ENCODE measurements at places on chromosomes 11 and 22.

DNA sequence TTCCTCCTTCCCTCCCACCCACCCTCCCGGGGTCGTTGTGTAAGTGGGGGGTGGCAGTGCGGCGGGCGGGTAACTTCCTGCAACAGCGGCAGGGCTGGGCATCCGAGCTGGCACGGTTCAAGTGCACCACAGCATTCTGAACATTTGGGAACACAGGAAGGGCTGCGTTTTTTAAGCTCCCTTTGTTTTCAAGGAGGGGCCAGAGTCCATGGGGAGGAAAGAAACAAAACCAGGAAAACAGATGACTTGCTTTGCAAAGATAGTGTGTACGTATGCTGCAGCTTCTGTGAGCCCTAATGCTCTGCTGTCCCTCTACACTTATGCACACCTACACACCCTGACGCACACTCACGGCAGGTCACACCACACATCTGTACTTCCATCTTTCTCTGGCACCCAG lies 152.5 kb downstream of the FBXO7 start:
- no peak for DNase-seq

GRCh38 chr11:115637599-115638241 lies 133.5 kb upstream of the CADM1 start:
- no peak for DNase-seq

DNA sequence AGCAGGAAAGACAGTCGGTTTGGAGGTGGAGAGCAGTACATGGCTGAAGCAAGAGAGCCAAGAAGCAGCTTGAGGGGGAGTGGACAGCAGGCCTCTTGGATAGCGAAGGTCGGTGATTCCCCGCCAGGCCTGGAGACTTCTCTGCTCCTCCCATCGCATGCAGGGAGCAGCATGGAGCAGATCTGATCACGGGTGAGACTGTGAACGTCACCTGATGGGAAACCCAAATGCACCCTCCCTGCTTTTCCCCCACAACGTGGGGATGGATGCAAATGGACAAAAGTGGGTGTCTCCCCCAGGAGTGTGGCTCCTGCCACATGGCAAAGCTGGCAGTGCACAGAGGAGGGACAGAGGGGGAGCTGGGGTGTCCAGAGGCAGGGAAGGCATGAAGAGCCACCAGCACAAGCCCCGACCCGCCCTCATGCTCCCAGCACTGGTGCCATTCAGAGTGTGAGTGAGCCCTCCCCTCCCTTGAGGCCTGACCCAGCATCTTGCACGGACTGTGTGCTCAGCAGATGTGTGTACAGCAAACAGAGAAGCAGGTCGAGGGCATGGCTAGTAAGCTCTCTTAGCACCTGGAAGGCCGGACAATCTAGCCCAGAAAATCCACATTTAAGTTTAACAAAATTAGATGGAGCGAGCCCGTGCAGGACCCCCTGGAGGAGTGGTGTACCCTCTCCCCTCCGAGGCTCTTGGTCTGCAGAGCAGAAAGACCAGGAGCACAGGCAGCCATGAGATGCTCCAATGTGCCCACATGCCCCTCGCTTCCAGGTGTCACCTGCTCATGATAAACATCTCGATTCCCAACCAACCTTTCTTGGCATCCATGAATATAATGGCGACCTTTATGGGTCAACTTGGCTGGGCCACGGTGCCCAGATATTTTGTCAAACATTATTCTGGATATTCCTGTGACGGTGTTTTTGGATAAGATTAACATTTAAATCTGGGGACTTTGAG lies 661.7 kb downstream of the TBC1D22A start:
- DNase-seq: no peak

GRCh38 chr22:49881856-49882255 lies 28.2 kb downstream of the ZBED4 start:
- DNase-seq: no peak

- no peak for DNase-seq
Measured at GRCh38 chr22:29231971-29232959, 26.6 kb downstream of the EMID1 start.

- DNase-seq: no peak
Measured at GRCh38 chr11:48054994-48055291, 74.6 kb downstream of the PTPRJ start.

GRCh38 chr22:50150161-50151129 lies 20.1 kb upstream of the PANX2 start:
- DNase-seq: no peak

DNA sequence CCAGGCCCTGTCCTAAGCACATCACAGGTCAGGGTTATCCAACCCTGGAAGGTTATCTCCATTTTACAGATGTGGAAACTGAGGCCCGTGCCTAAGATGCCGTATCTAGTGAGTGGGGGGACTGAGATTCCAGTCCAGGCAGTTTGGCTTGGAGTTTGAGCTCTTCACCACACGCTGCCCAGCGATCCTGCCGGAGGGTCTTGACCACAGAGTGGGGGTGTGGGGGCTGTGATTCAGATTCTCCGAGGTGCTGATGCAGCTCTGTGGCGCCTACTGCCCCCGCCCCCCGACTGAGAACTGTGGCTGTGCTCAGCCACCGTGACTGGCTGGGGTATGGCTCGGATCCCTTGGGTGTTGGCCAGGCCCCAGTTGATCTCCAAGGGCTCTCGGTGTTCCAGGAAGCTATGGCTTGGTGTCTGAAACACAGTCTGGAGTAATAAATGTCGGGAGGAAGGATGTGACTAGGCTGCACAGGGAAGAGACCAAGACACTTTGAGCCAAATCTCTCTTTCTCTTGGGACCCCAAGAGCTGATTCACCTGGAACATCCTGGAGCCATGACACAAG lies 60.6 kb upstream of the RASD2 start:
- no peak for DNase-seq

- DNase-seq: no peak
Measured at GRCh38 chr11:126345283-126345682, 10.2 kb upstream of the ST3GAL4 start.

GRCh38 chr11:47514825-47515647 lies 37.9 kb downstream of the CELF1 start:
- DNase-seq: no peak

- DNase-seq: no peak
Measured at GRCh38 chr11:1560002-1560648, 11.9 kb downstream of the DUSP8 start.

DNA sequence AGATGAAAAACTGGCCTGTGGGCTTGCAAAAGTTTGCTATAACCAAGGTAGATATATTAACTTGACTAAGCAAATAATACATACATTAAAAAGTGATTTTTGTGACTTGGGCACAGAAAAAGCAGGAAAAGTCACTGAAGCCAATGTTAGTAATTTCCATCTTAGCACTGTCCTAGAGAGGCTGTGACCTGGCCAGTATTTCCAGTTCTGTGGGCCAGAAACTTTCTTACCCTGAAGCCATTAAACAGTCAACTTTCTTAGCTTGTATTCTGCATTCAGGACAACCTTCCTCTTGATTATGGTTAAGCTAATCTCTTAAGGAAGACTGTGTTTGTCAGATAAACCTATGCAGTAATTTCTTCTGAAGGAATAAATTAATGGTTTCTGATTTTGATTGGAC lies 22.3 kb upstream of the SLC36A4 start:
- no peak for DNase-seq

- no peak for DNase-seq
Measured at GRCh38 chr11:62542750-62543567, 3.6 kb downstream of the AHNAK start.

DNA sequence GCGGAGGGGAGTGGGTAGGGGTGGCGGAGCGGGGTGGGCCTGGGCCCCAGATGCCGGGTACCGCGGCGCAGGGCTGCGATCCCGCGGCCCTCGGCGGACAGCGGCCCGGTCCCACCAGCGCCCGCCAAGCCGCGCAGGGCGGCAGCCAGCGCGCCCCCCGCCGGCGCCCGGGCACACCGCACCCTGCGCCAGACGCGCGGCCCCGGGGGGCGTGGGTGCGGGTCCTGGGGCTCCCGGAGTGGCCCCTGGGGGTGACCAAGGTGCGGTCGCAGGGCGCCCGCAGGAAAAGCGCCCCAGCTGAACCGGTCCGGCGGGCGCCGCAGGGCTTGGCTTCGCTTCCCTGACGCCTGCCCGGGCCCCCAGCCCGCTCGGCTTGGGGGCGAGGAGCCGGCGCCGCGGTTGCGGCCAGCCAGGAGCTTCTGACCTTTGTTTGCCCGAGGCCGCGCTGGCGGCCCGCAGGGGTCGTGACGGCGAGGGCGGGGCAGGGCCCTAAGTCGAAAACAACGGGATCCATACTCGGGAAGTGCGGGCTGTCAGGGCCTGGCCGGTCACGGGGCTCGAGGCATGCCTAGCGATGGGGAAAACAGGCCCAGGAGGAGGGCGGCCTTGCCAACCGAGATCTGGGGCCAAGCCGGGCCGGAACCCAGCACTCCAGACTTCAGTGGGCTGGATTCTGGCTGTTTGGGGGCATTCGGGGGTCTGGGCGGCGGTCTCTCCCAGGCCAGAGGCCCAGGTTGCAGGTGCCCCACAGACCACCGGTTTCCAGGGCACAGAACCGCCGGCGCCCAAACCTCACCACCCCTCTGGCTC lies 581 bp upstream of the AP5B1 start:
- DNase-seq: no peak

GRCh38 chr11:16787035-16787742 lies 48.7 kb downstream of the C11orf58 start:
- DNase-seq: no peak

GRCh38 chr22:48804811-48805301 lies 1022.8 kb downstream of the BRD1 start:
- no peak for DNase-seq

DNA sequence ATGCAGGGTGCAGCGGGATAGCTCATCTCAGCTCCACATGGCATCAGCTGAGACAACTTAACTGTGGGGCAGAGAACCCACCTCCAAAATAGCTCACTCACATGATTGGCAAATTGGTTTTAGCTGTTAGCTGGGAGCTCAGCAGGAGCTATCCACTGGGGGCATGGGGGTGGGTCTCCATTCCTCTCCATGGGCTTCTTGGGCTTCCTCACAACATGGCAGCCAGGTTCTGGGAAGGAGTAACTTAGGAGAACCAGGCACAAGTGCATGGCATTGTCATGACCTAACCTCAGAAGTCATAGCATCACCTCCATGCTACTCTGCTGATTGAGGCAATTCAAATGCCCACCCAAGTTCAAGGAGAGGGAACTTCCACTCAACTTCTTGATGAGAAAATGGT lies 85.5 kb downstream of the MN1 start:
- no peak for DNase-seq

GRCh38 chr11:64967375-64967774 lies 4.5 kb downstream of the MAJIN start:
- no peak for DNase-seq

GRCh38 chr11:64060861-64061444 lies 25.2 kb downstream of the FLRT1 start:
- DNase-seq: peak; percentile 85

DNA sequence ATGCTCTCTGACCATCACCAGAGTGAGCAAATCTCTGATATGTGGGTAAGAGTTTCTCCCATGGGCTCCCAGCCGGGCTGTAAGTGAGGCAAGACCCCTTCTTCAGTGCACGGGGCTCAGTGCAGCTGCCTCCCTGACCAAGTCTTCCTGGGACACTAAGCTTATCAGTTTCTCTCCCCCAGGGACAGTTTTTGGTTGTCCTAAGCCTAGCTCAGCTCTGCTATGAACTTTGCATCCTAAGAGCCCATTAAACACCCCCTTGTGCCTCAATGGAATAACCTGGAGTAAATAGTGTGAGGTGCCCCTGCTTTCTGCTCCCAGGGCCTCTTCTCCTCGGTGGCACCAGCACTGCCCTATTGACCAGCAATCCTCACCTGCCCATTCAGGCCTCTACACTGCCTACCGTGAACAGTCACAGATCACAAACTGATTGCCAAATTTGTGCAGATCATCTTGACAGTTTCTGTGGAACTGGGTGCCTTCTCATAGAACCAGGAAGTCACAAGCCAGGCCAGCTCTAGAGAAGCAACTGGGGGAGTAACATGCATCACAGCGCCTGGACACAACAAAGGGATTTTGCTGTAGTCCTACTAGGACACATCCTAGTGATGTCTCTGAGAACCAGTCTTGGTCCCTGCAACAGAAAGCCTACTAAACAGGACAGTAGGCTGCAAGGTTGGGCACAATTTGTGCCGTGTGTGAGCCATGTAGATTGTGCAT lies 19.5 kb upstream of the IGLL5 start:
- no peak for DNase-seq

- no peak for DNase-seq
Measured at GRCh38 chr11:104623518-104623917, 274.7 kb downstream of the CASP12 start.
